ENCODE measurements at places on chromosomes 6 and 20.
A peak's percentile ranks its signal among the peaks of the same experiment; 100 is the strongest.

- DNase-seq, result no peak
These were observed 20.0 kb upstream of the IL22RA2 start for GRCh38 chr6:137193256-137194070.

GRCh38 chr6:45881705-45882467 lies 133.8 kb downstream of the CLIC5 start:
- no peak for DNase-seq

DNA sequence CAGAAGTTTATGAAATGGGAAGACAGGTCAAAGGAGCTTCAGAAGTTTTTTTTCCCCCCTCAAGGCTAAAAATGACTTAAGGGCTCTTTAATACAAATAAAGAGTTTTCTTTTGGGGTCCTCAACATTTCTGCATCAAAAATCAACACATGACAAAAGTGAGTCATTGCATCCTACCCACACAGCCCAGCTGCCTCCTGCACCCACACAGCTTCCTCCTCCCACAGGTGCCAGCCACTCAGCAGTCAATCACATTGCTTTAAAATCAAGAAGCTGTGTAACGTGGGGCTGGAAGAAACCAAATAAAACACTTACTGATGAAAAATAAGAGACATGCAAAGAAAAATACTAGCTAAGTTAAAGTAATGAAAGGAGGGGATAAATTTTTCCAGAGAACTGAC lies 68.5 kb downstream of the MAP3K5 start:
- peak; percentile 20 for DNase-seq

DNA sequence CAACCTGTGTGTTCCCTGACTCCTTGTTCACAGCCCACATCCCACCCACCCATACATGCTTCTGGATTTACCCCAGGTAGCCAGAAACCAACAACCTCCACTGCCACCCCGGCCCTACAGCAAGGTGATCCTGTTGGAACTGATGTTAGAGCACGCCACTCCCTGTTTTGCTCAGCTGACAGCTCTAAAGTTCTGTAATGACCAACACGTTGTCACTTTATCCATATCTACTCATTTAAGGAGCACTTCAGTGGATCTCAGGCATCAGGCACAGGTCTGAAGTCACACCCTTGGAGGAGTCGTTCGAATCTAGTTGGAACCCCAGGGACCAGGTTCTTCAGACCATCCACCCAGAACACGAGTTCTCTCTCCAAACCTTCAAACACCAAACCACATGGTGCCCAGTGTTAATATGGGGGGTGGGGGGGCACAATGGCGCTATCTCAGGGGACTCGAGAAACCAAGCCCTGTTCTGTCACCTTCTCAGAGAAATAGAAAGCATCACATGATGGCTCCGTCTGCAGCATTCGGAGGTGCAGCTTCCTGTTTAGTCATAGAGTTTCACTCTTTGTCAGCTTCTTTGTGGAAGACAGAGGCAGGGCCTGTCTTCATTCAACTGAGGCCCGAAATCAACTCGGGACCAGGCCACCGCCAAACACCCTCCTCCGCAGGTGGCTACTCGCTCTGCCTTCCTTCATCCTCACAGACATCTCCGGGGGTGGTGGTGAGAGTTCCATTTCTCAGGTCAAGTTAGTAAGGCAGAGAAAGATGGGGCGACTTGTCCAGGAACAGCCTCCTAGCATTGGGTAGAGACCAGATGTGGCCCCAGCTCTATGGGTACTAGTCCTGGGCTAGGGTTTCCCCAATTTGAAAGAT lies 142.2 kb downstream of the NFATC2 start:
- DNase-seq, result peak; percentile 49

- DNase-seq, result no peak
These were observed 136.2 kb upstream of the GPR6 start for GRCh38 chr6:109841869-109842268.

DNA sequence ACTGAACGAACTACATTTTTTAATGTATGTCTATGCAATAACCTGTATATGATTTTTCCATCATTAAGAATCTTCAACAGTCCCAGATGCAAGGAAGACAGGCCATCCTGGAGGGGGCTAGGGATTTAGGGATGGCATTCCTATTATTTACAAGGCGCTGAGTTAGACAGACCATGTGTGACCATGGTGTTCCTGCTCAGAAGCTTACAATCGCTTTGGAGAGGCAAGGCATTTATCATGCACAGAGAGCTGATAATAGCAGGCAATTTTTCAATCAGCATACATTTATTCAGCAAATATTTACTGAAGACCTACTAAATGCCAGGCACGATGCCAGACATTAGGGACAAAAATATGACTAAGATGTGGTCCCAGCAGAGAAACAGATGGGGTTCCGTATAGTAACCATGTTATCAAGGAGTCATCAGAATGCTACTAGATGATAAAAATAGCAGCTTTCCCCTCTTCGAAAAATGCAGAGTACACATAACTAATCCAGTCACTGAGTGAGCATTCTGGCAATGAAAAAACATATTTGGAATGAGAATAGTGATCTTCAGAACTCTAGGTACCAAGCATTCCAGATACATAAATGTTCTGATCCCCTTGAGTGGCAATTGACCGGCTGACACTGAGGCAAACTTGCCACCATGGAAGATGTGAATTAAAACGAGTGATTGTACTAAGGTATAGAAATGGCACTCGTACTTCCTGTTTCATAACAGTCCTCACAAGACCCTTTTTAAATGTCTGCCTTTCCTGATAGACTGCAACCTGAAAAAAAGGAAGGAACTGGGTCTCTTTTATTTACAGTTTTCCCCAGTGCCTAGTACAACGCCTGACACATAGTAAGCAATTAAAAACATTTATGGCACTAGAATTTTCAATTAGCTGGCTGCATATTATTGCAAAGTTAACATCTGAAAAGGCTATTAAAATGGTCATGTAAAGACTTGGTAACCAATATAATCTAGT lies 135.7 kb downstream of the ATXN1 start:
- no peak for DNase-seq

DNA sequence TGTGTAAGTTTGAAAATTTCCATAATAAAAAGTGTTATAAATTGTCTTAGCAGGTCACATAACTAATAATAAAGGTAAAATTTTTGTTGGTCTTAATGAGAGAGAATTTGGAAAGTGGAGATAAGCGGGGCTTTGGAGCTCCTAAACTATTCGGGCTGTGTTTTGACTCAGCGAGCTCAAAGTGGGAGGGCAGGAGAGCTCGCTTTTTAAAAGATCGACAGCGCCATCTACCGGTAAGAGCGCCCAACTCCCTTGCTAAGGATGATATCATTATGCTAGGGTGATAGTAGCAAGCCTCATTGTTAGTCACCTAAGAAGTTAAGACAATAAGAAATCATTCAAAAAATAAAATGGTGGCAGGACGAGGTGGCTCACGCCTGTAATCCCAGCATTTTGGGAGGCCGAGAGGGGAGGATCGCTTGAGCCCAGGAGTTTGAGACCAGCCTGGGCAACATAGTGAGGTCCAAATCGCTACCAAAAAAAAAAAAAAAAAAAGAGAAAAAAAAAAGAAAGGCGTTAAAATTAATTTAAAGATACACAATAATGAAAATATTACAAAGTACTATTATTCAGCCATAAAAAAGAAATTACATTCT lies 24.8 kb downstream of the C6orf15 start:
- peak; percentile 89 for DNase-seq

GRCh38 chr6:22605736-22606135 lies 36.4 kb downstream of the HDGFL1 start:
- no peak for DNase-seq

DNA sequence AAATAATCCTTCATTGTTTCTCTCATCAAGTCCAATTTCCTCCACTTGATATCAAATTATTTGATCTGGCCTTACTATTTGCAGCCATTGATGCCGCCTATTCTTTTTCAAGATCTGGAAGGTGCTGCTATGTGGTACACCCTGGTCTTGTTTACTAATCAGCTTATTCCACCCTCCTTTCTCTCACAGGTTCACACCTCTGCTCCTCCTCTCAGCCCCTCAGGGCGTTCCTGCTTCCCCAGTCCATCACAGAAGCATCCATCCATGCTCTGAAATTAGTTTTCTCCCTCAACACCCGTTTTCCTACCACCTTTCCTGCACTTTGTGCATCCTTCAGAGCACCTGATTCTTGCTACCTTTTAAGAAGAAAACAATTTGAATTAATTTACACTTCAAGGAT lies 183.6 kb downstream of the EPHA7 start:
- no peak for DNase-seq

DNA sequence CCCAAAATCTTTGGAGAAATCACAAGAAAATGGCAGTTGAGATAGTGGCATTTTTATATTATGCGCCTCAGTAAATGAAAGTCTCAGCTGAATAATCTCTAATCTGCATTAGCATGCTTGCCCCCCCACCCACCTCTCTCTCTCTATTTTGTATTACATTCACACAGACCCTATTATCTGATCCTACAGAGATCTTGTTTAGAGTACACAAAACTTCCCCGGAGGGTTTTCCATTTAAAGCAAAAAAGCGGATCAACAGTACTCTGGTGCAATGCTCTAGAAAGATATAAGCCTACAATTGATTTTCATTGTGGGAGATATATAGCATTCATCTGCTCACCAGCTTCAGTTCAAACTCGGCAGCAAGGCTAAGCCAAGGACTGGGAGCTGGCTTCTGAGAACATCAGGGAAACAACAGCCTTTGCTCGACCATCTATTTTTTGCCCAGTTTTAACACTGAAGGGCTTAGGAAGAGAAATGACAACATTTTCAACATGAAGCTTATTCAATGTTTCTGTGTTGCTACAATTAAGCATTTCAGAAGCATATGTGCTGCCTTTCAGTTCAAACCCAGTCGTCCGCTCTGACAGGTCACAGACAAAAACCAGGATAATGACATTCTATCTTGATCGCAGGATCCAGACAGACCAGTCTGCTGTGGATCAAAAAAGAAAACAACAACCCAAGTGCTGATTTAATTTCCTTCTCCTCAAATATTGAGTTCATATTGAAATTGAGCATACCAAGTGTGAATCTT lies 137.6 kb upstream of the ATXN1 start:
- DNase-seq, result no peak

- DNase-seq, result no peak
These were observed 693.6 kb downstream of the QKI start for GRCh38 chr6:164108092-164108491.

DNA sequence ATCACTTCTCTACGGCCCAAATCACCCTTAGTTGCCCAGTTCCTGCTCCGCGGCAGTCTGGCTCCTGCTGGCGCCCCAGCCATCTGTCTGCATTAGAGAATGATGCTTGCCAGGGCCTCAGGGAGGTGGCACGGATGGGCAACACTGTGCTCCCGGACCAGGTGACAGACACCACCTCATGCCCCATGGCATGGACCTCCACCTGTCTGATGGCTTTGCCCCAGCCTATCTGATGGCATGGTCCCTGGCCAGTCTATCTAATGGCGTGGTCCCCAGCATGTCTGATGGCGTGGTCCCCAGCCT lies 18.8 kb upstream of the MRGBP start:
- DNase-seq, result no peak

DNA sequence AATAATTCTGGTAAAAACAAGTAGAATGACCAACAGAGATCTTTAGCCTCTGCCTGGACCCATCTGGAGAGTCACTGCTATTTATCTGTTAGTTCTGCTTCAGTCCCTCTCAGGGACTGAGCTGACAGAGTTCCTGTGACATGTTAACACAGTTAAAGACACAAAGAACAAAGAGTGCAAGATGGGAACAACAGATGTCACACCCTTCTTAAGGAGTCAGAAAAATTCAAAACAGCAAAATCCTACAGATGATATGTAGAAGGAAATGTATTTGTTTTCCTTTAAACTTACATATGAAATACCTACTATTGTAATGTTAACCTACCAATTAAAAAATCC lies 102.2 kb downstream of the FYN start:
- DNase-seq, result no peak

- DNase-seq, result no peak
These were observed 64.3 kb downstream of the ZFP64 start for GRCh38 chr20:52127309-52127708.

DNA sequence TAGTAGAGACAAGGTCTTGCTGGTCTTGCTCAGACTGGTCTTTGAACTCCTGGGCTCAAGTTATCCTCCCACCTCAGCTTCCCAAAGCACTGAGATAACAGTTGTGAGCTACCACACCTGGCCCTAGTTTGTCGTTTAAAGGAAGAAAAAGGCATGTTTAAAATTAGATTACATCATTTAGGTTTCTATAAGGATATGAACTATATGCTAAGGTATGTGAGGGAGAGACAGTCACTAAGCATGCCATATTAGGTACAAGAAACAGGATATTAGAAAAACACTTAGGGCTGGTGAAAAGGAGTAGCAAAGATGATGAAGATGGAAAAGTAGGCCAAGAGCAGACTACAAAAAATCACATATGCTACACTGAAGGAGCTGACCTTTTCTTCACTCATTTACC lies 106.4 kb downstream of the ASCC3 start:
- no peak for DNase-seq

DNA sequence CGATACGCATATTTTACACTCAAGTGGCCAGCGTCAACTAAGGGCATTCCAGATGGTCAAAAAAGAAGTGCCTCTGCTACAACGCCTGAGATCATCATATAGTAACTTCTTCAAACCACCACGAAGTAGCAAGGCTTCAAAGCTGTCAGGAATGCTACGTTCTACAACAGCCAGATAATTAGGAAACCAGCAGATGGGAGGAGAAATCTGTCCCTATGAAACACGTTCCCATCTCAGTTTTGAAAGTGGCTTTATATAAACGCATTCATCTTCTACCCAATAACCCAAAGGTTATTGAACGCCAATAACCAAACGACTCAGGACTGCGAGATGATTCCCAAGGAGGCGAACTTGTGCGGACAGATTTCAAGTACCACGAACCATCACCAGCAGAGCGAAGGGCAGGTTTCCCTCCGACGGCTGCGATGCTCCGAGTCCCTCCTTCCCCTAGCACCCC lies 1.2 kb downstream of the ABHD12 start:
- no peak for DNase-seq

DNA sequence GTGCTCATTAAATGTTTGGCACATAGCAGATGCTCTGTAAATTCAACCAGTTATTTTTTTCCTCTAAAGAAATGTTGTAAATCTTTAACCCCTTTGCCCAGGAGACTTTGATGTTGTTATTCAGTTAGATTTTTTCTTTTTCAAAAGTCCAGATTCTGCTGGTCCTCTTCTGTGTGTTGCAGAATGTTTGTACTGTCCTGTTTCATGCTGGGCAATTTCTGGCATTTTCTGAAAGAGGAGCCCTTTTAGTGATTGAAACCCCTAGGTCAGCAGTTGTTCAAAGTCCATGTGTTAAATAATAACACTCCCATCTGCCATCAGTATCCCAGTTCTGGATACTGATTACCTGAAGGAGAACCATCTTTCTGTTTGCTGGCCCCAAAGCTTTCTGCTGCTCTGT lies 1.3 kb upstream of the SLC17A1 start:
- DNase-seq, result no peak

GRCh38 chr6:105759946-105760345 lies 326.2 kb upstream of the PRDM1 start:
- DNase-seq, result no peak
